Thymus (tissue), 14 donors: ENCODE measurements at places on chromosomes 1 and 21.

- H3K36me3 ChIP-seq: no peaks in the 10 kb centered on the region
- DNase-seq: no peak
- H3K27me3 ChIP-seq: no peaks in the 10 kb centered on the region
- no peak overlapping the region for H3K4me3 ChIP-seq
Observed at GRCh38 chr1:19517017-19517416, 31.7 kb upstream of the CAPZB start.

DNA sequence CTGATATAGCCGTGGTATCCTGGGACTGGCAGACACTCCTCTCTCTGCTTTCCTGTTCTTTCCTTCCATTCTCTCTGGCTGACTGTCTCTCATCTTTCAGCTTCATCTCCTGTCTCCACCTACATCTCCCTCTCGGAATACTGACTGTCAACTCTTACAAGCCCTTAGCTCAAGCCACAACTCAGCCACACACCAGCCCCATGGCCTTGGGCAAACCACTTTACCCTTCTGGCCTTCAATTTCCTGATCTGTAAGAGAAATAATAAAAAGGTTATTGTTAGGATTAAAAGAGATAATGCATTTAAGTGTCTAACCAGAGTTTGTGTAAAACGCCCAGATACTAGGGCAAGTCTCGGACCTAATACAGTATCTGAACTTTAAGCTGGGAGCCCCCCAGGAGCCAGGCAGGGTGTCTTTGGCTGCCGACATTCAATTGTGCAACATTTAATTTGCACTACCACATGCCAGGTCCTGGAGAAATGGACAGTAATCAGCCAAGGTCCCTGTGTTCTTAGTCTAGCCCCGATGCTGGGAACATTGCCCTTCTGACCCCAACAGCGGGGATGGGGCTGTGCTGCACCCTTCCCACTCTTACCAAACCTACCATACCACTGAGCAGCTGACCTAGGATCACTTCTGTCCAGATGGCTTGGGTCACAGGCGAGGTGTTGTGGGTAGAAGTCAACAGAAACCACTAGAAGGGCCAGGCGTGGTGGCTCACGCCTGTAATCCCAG, 5.1 kb downstream of the ECHDC2 start:
- peaks cover 8% of the 10 kb centered on the region for H3K4me1 ChIP-seq
- H3K4me3 ChIP-seq: no peak overlapping the region
- no peak for DNase-seq
- H3K27me3 ChIP-seq: no peaks in the 10 kb centered on the region
- H3K27ac ChIP-seq: no peak overlapping the region
- H3K36me3 ChIP-seq: peaks cover 4% of the 10 kb centered on the region

DNA sequence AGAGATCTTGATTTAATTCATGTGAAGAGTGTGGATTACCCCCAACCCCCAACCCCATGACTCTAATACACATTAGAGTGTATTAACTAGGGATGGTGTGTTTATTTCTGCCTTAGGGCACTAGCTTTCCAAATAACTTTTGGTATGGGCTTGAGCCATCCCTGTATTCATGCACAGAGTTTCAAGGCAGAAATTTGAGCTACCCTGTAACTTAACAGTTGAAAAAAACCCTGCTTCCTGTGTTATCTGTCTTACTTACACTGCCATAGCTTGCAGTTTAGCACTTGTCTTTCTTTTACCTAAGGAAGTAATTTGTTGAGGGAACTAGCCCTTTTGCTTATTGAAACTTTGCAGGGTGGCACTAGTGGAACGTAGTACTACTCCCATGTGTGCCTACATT, 6.3 kb downstream of the SRSF11 start:
- DNase-seq: no peak
- H3K27me3 ChIP-seq: no peaks in the 10 kb centered on the region
- H3K4me3 ChIP-seq: no peak overlapping the region
- peaks cover 67% of the 10 kb centered on the region for H3K36me3 ChIP-seq
- H3K27ac ChIP-seq: peak overlapping the region; percentile 20

- no peaks in the 10 kb centered on the region for H3K36me3 ChIP-seq
Observed at GRCh38 chr1:193926956-193927355, 740.5 kb upstream of the B3GALT2 start.

DNA sequence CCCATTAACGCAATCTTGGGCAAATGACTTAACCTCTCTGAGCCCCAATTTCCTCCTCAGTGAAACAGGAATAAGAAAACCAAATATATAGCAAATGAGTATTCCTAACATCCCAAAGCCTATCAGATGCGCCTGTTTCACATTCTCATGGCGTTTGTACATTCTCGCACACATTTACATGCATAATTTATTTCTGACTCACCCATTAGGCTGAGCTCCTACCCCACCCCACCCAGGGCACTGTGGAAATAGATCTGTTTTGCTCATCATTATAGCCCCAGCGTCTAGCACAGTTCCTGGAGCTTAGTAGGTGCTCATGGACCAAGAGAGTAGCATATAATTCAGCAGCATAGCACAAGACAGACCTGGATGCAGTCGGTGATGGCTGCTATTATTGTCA, 146.1 kb upstream of the VANGL1 start:
- no peaks in the 10 kb centered on the region for H3K4me1 ChIP-seq
- no peaks in the 10 kb centered on the region for H3K27me3 ChIP-seq
- DNase-seq: no peak
- no peak overlapping the region for H3K27ac ChIP-seq
- no peaks in the 10 kb centered on the region for H3K36me3 ChIP-seq
- H3K4me3 ChIP-seq: no peak overlapping the region

DNA sequence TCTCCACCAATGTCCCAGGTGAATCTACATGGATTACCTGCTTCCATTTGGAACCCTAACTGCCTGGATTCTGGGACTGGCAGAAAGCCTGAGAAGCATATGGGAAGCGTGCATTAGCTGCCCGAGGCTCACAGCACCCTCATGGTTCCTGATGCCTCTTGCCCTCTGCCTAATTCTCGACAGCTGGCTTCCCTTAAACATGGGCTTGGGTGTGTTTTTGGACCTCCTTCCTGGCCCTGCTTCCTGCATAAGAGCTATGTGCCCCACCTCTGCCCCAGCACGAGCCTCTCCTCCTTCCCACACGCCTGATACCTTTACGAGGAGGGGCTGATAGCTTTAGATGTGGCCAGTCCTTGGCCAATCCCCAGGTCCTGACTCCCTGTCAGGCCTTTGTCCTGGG, 152.4 kb upstream of the HMGB4 start:
- H3K4me1 ChIP-seq: no peaks in the 10 kb centered on the region
- H3K27me3 ChIP-seq: no peaks in the 10 kb centered on the region
- no peak overlapping the region for H3K4me3 ChIP-seq
- no peak for DNase-seq
